ENCODE measurements at places on chromosomes 2 and 18.

- DNase-seq: no peak
Observed at GRCh38 chr2:229170171-229170570, 100.9 kb downstream of the PID1 start.

- DNase-seq: peak; percentile 2
Observed at GRCh38 chr2:217899231-217900009, 103.4 kb downstream of the TNS1 start.

DNA sequence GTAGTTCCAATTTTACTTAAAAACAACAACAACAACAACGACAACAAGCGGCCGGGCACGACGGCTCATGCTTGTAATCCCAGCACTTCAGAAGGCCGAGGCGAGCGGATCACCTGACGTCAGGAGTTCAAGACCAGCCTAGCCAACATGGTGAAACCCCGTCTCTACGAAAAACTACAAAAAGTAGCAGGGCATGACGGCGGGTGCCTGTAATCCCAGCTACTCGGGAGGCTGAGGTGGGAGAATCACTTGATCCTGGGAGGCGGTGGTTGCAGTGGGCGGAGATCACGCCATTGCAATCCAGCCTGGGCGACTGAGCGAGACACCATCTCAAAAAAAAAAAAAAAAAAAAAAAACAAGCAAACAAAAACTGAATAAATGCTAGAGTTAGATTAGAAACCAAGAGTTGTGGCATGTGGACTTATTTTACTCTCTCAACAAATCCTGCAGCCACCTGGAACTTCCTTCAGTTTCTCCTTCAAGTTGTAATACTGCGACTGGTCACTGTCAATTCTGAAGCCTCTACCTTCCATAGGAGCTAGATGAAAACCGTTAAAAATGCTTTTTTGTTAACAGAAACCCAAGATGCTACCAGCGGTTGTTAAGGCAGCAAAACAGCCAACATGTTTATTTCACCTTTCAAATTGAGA, 1.3 kb downstream of the ATP5F1A start:
- DNase-seq: no peak

- no peak for DNase-seq
Observed at GRCh38 chr18:68316636-68317035, 398.3 kb downstream of the TMX3 start.

- DNase-seq: no peak
Observed at GRCh38 chr2:17969661-17970060, 91.2 kb downstream of the KCNS3 start.

DNA sequence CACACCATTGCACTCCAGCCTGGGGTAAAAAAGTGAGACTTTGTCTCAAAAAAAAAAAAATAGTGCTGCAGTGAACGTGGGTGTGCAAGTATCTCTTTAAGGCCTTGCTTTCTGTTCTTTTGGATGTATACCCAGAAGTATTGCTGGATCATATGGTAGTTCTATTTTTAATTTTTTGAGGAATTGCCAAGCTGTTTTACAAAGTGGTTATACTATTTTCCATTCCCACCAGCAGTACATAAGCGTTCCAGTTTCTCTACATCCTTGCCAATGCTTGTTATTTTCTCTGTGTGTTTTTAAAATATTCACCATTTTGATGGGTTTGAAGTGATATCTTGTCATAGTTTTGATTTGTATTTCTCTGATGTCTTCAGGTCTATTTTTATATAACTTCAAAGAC, 13.1 kb downstream of the ARMC9 start:
- DNase-seq: no peak

DNA sequence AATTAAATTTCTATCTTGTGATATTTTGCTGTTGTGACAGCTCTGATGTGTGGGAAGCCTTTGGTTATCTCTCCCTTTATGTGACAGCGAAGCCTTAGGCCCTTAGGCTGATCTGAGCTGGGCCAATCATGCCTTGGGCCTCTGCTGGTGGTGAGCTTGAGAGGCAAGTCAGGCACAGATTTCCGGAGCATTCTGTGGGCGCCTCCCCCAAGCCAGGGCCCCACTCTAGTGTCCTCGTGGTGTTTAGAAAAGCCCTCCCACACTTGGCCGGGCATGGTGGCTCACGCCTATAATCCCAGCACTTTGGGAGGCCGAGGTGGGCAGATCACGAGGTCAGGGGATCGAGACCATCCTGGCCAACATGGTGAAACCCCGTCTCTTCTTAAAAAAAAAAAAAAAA, 239.8 kb downstream of the SH3RF3 start:
- DNase-seq: no peak

DNA sequence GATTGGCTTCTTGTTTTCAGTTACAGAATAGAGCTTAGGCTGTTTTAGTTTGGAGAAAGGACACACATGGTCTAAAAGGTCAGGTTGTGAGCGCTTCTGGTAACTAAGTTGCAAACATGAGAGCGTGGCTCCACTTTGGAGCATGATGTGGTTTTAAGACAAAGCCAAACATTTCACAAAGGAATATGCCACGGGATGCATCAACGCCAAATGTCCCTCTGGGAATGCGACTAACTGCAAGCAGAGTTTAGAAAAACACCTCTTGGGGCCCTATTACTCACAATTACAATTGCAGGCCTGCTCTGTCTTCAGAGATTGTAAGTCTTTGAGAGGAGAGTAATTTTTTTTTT, 25.4 kb downstream of the MYO7B start:
- DNase-seq: no peak

DNA sequence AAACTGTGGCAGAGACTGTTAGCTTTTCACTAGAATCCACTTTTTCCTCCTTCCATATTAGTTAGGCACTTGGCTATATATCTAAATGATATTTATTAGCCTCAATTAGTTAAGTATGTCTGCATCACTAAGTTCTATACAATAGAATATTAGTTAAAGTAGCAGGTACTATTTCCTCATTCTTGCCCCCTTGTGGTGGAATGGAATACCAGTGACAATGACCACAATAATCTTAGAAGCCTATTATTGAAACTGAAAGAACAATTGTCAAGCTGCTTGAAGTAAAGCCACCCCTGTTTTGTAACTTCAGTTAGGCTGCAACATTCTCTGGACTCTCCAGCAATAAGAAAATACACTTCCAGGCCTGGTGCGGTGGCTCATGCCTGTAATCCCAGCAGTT, 476.3 kb upstream of the VWC2L start:
- DNase-seq: no peak

GRCh38 chr2:69947325-69947931, 14.0 kb downstream of the ASPRV1 start:
- no peak for DNase-seq

- DNase-seq: no peak
Observed at GRCh38 chr2:136327162-136327852, 209.4 kb upstream of the CXCR4 start.

GRCh38 chr2:110958346-110959119, 162.2 kb upstream of the BCL2L11 start:
- no peak for DNase-seq

GRCh38 chr2:128187032-128187654, 96.1 kb downstream of the UGGT1 start:
- no peak for DNase-seq

DNA sequence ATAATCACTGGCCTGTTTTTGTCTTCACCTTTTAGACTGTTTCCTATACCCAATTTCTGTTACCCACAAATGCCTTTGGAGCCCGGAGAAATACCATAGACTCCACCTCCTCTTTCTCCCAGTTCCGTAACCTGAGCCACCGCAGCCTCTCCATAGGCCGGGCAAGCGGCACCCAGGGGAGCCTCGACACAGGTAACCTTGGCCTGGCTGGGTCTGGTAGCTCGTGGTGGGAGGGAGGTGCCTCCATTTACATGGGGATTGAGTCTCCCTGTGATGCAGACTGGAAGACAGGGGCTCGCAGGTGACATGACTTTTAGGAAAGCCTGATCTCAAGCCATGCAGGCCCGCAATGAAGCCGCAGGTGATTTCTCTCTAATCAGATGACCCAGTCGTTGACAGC, 100.6 kb downstream of the CABLES1 start:
- DNase-seq: no peak

GRCh38 chr2:134411279-134411827, 157.5 kb downstream of the MGAT5 start:
- DNase-seq: no peak

GRCh38 chr2:590214-591175, 86.7 kb downstream of the TMEM18 start:
- no peak for DNase-seq

DNA sequence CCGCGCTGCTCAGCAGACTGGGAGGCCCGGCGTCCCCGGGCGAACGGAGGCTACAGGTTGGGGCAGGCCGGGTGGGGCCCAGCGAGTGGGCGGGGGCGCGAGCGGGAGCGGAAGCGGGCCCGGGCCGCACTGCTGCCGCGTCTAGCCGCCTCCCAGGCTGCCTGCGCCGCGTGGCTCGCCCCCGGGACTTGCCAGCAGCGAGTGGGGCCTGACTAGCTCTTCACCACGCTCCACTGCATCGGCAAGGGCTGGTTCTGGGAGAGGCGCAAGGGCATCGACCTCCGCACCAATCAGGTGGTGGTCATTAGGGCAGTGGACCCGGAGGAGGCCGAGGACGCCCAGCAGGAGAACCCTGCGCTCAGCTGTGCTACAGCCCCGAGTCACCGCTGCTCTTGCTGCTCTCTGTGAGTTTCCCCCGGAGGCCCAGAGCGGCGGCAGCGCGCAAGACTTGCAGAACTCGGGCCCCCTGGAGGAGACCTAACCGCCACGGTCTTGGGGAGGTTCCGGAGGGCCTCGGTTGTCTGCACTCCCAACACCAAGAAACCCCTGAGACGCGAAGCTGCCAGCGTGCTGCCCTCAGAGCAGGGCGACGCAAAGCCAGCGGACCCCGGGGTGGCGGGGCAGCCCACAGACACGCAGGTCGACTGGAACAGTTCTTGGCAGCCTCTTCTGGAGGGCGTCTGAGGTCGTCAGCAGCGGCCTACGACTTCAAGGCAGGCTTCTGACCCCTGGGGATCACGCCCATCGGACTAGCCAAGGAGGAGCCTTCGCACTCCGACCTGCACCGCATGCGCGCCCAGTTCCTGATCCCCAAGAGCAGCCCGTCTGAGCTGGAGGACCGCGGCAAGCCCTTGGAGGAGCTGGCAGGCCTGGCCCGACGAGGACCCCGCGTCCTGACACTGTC, 27.2 kb upstream of the PTPN2 start:
- DNase-seq: no peak

DNA sequence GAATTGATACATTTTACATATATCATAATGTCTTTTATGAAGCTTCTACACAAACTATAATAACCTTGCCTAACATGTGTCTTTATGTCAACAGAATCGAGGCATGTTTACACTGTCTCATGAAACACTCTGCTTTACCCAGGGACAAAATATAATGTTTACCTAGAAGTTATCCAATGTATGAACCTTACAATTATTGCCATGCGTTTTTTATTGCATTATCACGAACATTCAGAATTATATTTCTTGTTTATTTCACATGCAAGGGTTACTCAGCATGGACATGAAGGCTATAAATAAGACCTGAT, 19.8 kb downstream of the LONRF2 start:
- peak; percentile 22 for DNase-seq

DNA sequence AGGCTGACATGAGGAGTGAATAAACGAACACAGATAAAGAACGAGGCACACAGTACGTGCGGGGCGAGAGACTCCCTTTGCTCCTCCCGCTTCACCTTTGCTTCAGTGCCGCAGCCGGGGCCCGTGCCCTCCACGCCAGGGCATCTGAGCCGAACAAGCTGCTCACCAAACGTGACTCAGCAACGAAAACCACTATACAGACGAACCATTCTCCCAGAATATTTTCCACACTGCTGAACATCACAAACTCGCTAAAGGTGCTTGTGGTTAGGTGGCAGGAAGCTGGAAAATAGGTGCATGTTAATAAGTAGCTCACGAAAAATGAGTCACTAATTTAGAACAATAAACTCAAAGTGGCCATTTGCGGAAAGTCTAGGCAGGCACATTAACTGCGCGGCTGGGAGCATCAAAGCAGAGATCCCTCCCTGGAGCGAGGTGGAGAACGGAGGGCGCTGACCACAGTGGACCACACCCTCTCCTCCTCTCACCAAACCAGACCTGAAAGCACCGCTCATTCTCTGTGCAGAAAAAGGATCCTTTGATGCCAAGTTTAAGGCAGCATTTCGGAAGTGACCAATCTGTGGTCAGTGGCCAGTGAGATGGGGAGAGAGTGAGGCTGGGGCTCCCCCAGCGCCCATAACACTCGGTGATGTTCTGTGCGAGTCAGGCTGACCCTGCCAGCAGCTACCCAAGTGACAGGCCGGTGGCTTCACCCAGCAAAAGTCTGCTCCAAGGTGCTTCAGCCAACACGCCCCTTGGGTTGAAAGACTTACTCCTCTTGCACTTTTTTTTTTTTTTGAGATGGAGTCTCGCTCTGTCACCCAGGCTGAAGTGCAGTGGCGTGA, 153.2 kb downstream of the HDAC4 start:
- peak; percentile 34 for DNase-seq

GRCh38 chr2:68992933-68993332, 18.5 kb downstream of the GKN1 start:
- DNase-seq: no peak

DNA sequence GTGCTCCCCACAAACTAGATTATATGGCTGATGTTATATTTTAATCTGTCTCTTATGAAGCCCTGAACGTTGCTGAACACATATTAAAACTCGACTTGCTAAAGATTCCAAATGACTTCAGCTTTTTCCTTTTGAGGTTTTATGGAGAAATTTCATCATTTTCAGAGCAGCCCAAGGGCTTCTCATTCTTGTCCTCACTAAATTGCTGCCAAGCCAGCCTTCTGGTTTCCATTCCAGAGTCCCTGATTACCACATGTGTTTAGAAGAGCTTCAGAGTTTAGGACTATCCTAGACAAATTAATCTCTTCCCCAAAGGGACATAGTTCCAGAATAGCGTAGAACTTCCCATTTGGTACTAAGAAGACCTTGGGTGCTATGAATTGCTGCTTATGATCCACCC, 77.8 kb upstream of the CCDC195 start:
- no peak for DNase-seq

Data from NCI-H748 treated with DMSO at 0.1 percent for 48 hours (cell line).